ENCODE measurements at places on chromosomes 11 and 22.

DNA sequence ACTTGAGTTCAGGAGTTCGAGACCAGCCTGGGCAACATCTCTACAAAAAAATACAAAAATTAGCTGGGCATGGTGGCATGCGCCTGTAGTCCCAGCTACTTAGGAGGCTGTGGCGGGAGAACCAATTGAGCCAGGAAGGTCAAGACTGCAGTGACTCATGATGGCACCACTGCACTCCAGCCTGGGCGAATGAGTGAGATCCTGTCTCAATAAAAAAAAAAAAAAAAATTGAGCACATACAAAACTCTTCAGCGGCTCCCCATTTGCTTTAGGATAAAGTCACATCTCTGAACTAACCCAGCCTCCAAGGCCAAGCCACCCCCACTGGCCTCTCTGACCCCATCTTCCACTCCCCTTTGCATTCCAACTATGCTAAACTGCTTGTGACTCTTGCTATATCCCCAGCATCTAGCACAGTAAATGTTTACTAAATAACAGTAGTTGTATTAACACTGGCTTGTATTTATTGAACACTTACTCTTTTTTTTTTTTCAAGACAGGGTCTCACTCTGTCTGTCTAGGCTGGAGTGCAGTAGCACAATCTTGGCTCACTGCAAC is 28.9 kb downstream of the CREB3L1 start:
- no peak for DNase-seq

GRCh38 chr11:22556381-22556780 is 69.2 kb downstream of the FANCF start:
- no peak for DNase-seq

DNA sequence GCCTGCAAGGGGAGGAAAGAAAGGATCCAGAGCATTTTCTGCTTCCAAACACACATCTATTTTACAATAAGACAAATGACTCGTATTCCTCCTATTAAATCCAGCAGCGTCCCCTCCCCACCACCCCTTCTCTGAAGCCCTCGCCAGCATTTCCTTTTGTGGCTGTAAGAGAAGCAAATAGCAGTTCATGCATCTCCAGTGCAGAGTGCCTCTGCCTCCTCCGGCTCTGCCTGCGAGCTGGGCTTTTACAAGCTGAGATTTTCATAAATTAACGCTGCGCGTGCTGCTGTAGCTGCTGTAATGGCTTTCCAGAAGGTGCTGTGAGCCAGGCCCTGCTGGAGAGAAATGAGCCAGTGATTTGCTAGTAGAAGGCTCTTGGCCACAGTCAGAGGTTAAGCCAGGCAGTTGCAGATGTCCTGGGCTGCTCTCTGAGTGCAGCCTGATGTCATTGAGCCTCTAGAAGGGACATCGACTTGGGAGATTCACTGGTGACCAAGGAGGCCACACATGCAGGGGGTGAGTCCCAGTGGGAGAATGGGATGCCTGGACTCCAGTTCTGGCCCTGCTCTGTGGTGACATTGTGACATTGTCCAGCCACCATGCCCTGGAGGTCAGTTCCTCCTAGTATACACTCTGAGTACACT is 134.5 kb upstream of the NAV2 start:
- DNase-seq, result no peak

- no peak for DNase-seq
These were observed 22.9 kb upstream of the SLC22A12 start for GRCh38 chr11:64568041-64568571.

DNA sequence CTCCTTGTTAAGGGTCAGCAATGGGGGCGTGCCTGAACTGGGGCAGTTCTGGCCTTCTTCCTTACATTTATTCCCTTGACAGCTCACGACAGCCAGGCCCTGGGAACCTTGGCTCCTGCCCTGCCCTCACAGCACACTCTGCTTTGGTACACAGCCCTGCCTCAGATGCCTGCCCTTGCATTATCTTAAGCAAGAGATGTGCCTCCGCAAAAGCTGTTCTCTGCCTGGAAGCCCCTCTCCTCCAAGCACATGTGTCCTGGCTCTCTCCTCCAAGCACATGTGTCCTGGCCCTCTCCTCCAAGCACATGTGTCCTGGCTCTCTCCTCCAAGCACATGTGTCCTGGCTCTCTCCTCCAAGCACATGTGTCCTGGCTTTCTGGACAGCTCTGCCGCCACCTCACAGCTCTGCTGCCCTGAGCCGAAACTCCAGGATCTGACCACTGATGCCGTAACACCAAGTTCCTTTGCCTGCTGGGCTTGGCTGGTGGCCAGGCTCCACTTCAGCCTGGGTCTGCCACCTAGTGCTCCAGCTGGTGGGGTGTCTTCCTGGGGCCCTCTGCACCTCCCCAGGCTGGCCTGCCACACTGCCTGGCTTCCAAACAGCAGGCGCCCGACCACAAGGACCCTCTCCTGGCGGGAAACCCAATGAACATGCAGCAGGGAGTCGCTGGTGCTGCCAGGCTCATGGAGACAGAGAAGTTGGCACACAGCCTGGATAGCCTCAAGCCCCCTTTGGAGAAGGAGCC is 53.0 kb downstream of the SCUBE1 start:
- DNase-seq, result no peak

- DNase-seq, result no peak
These were observed 69.6 kb downstream of the LARGE1 start for GRCh38 chr22:33850724-33851123.

- DNase-seq, result no peak
These were observed 19.3 kb downstream of the GTPBP1 start for GRCh38 chr22:38724926-38725571.

GRCh38 chr11:79071190-79071589 is 369.6 kb downstream of the TENM4 start:
- no peak for DNase-seq

GRCh38 chr11:1438967-1439330 is 47.6 kb downstream of the MOB2 start:
- no peak for DNase-seq

- no peak for DNase-seq
These were observed 5.1 kb upstream of the MYRF start for GRCh38 chr11:61747192-61747966.

DNA sequence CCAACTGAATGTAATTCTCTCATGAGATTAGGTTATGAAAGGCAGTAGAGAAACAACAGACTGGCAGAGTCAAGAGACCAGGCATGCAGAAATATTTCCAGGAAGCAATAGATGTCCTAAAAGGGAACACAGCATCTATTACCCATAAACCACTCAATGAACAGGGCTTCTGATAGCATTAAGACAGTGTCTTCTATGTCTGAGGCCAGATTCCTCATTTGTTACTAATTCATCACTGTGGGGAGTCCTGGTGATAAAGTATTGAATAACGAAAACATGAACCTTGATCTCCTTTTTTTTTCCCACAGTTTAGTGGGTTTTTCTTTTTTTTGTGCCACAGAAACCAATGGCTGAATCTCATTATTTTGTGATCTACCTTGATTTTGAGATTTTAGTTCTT is 339.0 kb downstream of the METTL15 start:
- no peak for DNase-seq

DNA sequence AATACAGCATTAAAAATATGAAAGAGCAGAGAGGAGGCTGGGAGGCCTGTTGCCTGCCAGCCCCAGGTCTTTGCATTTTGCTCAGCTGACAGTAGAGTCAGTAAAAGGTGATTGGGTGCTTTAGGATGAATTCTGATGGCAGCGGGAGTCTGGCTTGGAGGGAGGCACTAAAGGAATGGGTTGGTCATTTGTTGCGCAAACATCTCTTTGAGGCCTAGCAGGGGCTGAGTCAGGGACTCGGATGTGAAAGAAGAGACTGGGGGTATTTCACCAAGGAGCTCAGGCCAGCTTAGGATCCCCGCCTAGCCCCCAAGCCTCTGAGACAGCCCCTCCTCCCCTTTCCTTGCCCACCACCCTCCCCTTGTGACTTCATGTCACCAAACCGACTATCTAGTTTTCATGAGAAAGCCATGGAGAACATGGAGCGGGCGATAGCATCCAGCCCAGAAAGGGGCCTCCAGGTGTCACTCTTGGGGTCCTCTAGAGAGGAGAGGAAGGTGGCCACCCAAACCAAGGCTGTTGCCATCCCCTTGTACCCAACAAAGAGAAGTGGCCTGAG is 9.7 kb downstream of the DGKZ start:
- DNase-seq, result no peak

DNA sequence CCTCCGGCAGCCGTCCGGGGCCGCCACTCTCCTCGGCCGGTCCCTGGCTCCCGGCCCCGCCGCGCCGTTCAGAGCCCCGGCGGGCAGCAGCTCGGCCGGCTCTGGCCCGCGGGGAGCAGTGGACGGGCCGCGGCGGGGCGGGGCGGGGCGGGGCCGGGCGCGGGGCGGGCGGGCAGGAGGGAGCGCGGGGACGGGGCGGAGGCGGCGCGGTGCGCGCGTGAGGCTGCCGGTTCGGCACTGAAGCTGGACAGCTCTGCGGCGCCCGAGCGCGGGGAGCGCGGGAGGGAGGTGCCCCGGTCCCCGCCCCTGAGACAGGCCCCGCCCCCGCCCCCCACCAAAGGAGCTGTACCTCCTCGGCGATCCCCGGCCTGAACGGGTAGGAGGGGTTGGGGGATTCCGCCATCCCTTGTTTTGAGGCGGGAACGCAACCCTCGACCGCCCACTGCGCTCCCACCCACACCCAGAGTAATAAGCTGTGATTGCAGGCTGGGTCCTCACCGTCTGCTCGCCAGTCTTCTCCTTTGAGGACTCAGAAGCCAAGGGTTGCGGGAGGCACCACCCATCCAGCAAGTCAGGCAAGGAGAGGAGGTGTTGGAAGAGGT is at the start of gene DRD2:
TSS of gene DRD2 (minus strand) at position 239 of the 602 bp plus-strand sequence. CDS start 50,747 bp downstream, outside the sequence.
- DNase-seq, result no peak

DNA sequence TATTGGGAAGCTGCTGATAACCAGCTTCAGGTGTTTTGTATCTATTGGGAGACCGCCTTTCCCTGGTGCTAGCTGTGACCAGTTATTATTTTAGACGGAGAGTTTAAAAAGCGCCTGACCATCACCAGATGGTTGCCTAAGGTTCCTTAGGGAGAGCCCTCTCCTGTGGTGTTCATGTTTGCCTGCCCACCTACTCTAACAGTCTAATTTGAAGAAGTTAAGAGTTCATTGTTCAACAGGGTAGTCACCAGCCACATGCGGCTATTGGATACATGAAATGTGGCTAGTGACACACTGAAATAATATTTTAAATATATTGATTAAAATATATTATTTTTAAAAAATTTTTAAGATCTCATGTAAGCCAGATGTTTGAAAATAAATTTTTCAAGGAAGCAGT is 71.3 kb upstream of the SLN start:
- no peak for DNase-seq

- no peak for DNase-seq
These were observed 1.8 kb downstream of the SLC16A8 start for GRCh38 chr22:38081941-38082828.

DNA sequence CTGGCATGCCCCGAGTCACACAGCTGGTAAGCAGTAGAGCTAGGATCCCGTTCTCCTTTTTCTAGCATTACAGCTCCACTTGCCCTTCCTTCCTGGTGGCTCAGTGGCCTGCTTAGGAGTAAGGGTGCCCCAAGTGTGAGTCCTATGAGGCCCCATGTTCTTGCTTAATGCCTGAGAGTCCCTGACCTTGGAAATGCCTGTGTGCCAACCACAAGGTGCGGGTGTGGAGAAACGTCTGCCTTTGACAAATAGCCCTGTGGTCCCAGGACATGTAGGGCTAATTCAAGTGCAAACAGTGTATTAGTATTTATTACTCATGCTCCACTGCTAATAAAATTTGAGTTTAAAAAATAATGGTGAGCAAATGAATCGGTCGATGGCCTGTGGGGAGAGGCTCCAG is 18.4 kb downstream of the GRIK4 start:
- no peak for DNase-seq

GRCh38 chr22:33757041-33757801 is 163.1 kb downstream of the LARGE1 start:
- no peak for DNase-seq

GRCh38 chr11:128151780-128152179 is 435.6 kb downstream of the ETS1 start:
- DNase-seq, result no peak

DNA sequence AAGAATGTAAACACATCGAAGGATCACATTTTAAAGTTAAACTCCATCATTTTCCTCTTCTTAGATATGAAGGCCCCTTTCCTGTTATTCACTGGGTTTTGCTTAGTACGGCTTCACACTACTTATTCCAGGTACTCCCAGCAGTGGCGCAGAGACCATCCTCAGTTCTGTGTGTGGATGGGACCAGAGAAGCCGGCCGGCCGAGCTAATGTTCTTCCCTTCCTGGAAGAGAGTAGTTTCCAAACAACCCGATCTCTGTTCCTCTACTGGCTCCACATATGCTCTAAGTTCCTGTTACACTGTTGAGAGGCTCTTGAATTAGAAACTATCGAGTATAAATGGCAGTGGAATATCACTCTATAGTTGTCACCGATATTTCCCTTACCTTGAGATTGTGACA is 684 bp upstream of the NFRKB start:
- no peak for DNase-seq

DNA sequence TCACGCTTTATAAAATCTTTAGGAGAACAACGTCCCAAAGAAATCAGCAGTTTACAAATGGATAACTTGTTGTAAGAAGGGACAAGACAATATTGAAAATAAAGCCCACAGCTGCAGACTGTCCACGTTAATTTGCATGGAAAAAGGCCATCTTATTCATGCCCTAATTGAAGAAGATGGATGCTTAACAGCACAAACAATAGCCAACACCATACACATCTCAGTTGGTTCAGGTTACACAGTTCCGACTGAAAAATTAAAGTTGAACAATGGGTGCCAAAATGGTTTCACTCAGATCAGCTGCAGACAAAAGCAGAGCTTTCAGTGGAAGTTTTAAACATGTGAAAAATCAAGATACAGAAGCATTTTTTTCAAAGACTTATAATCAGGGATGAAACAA is 314.2 kb downstream of the RAB38 start:
- no peak for DNase-seq

DNA sequence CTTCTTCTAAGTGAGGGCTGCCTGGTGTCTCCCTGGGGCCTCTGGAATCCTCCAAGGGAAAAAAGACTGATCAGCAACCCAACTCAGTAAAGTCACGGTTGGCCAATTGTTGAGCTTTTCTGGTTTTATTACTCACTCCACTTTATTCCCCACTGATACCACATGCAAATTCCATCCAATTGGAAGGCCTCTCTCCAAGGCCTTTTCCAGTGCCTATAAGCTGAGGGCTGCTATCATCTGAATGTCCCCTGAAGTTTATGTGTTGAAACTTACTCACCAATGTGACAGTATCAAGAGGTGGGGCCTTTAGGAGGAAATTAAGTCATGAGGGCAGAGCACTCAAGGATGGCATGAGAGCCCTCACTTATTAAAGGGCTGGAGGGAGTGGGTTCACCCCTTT is 463.3 kb downstream of the BUD13 start:
- no peak for DNase-seq

DNA sequence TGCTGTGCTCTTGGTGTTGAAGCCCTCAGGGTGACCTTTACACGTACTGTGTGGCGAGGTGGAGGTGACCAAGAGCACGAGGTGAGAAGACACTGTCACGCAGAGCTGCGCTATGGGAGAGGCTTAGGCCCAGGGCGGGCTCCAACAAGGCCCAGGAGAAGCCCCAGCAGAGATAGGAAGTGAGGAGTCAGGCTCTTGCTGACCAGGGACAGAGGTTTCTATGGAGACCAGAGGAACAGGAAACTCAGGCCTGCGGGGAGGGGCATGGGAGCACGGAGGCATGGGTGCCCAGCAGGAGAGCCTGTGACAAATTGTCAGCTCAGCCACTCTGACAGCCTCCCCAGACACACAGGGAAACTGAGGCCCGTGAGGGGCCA is 15.8 kb downstream of the DGKZ start:
- DNase-seq, result no peak

GRCh38 chr11:57632116-57632515 is 17.6 kb downstream of the YPEL4 start:
- DNase-seq, result no peak

Data from activated CD4-positive, CD25-positive, alpha-beta regulatory T cell treated with anti-CD3 and anti-CD28 coated beads, Interleukin-2, amount 50 U/mL, for 16 hours (primary cell).